ENCODE measurements at places on chromosomes 1 and 21. TPM values are rescaled to one million over a fixed set of nuclear protein-coding genes. Genes with fewer than 3 reads are reported as not detected.
A peak's percentile ranks its signal among the peaks of the same experiment; 100 is the strongest.

Gene TRIM17
- not detected for total RNA-seq

Gene LEFTY2
- total RNA-seq = not detected

Gene NUDC
- 34.8 TPM for total RNA-seq

DNA sequence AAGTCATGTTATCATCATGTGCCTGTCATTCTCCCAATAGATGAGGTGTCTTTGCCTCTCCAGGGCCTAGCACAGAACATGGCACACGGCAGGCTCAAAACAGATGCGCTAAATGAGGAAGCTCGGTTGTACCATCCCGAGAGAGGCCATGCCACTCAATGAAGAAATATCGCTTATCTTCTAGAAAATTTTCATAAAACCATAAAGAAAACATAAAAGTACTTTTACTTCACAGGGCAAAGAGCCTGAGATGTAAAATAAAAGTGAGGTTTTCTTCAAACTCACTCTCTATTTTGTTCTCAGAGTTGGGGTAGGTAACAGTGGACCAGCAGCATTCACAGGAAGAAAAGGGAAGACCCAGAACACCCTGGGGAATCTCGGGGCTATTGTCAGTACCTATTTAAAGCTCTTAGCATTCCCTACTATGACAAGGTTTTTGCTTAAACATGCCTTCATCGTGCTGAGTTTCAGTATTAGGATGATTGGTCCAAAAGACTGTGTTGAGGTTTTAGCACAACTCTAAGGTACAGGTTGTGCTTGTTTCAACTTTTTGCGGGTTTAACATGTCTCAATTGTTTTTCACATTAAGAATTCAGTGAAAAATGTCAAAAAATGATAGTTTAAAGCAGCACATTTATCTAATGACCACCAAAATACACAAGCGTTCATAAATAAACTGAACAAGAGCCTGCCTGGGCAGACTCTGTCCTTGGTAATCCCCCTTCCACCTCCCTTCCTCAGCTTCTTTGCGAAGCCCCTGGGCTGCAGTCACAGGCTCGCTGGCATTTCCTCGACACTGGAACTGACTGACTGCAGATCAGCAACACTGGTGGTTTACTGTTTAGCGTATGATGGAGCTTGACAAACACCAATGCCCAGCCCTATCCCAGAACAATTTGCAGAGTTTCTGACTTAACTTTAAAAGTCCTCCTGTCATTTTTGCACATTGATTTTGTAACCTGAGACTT lies 55.6 kb downstream of the COQ8A start:
- no peaks in the 10 kb centered on the region for H3K4me1 ChIP-seq
- no peak overlapping the region for H3K4me3 ChIP-seq
- DNase-seq = no peak
- no peak overlapping the region for H3K27ac ChIP-seq
- H3K36me3 ChIP-seq = peaks cover 23% of the 10 kb centered on the region

- H3K4me3 ChIP-seq = no peak overlapping the region
- no peak for DNase-seq
- H3K27me3 ChIP-seq = no peaks in the 10 kb centered on the region
- H3K27ac ChIP-seq = no peak overlapping the region
- H3K4me1 ChIP-seq = no peaks in the 10 kb centered on the region
Observed at GRCh38 chr1:45478121-45478814, 12.7 kb downstream of the TESK2 start.

DNA sequence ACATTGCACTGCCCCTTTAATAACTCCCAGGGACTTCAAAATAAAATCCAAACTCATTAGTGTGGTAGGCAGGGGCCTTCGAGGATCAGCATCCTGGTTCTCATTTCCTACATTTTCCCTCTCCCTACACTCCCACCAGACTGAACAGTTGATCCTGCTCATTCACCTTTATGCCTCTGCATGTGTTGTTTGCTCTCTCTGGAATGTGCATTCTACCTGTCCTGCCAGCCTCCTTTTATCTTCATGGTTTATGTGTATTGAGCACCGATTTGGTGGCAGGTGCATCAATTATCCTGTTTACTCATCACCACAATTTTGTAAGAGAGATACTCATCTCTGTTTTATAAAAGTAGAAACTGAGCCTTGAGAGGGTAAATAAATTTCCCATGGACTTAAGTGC lies 125.0 kb downstream of the ADSS2 start:
- H3K4me1 ChIP-seq = peaks cover 7% of the 10 kb centered on the region
- H3K36me3 ChIP-seq = no peaks in the 10 kb centered on the region
- no peak for DNase-seq
- no peak overlapping the region for H3K27ac ChIP-seq
- no peaks in the 10 kb centered on the region for H3K27me3 ChIP-seq

DNA sequence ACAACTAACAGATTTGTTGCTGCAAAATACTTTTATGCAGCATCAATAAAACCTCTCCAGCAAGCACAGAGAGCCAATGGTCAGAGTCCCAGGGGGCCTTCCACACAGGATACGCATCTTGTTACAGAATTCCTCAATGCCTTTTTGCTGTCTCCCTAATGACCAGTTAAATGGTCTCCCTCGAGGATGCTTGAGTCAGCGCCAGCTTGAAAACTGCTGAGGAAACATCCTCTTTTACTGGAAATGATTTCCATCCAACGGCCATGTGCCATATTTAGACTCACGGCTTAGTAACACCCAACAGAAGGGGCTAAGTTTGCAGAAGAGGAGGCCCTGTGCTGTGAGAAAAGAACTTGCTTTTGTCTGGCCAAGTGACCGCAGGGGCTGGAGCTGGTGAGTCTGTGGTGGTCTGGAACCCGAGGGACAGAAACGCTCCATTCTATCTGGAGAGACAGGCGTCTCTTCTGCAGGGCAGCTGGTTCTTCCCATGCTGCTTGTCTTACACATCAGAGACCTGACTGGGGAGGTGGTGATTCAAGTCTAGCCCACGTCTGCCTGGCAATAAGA lies 496.4 kb downstream of the SETD4 start:
- H3K27ac ChIP-seq = peak overlapping the region; percentile 94
- H3K4me1 ChIP-seq = peaks cover 20% of the 10 kb centered on the region
- DNase-seq = peak; percentile 91
- no peaks in the 10 kb centered on the region for H3K27me3 ChIP-seq
- no peaks in the 10 kb centered on the region for H3K36me3 ChIP-seq

GRCh38 chr1:88191917-88192316 lies 492.2 kb upstream of the PKN2 start:
- H3K4me3 ChIP-seq = no peak overlapping the region
- H3K27me3 ChIP-seq = no peaks in the 10 kb centered on the region
- DNase-seq = no peak
- H3K4me1 ChIP-seq = no peaks in the 10 kb centered on the region
- H3K36me3 ChIP-seq = no peaks in the 10 kb centered on the region

Measured in IMR-90 (cell line).